ENCODE measurements at places on chromosomes 11 and 22. TPM values are rescaled to one million over a fixed set of nuclear protein-coding genes. Genes with fewer than 3 reads are reported as not detected.

The MPZL3 gene
- total RNA-seq: 0.21 TPM

The KMT2A gene
- 61.3 TPM for total RNA-seq

The CHST1 gene
- total RNA-seq: 40.2 TPM

The CDCA5 gene
- not detected for total RNA-seq

The P4HA3 gene
- total RNA-seq: 2.1 TPM

The RPLP2 gene
- total RNA-seq: 897 TPM

GRCh38 chr11:17250561-17251350 lies 25.8 kb upstream of the NUCB2 start:
- no peak for DNase-seq

- no peak for DNase-seq
These were observed 77.5 kb upstream of the SLC22A12 start for GRCh38 chr11:64513523-64513922.

GRCh38 chr11:5196731-5197130 lies 3.8 kb downstream of the OR51V1 start:
- no peak for DNase-seq

- DNase-seq: no peak
These were observed at the start of gene ADORA2A for GRCh38 chr22:24427500-24428164. Gene ADORA2A (plus strand): TSS chr22:24427599. CDS start chr22:24433405, 5,806 bp downstream.

GRCh38 chr22:44606126-44606525 lies 95.9 kb upstream of the PRR5 start:
- no peak for DNase-seq

DNA sequence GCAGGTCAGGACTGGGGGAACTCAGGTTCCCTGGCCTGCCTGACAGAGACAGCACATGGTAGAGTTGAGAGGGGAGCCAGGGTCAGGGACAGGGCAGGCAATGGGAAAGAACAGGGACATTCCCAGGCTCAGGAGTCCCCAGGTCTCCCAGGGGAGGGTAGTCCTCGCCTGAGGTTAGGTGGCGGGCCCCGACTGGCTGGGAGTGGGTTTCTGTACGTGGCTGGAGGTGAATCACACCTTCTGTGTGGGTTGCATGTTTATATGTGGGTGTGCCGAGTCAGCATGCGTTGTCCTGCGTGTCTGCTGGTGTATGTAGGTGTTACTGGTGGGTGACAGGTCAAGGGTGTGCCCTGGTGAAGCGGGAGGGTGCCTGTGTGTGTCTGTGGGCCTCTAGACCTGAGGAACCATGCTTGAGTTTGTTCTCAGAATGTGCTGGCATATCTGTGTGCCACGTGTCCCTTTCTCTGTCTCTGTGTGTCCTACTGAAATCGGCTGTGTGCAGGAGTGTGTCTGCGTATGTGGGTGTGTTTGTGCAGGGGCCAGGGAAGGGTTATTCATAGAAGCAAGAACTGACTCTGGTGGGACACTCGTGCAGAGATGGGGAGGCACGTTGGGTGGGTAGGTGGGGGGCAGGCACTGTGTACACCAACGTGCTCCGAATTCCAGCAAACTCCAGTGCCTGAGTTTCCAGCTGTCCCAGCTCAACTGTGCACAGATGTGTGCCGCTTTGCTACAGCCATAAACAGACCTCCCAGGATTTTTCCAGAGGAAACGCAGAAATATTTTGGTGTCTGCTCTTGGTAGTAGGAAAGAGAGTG lies 23.8 kb upstream of the OAF start:
- DNase-seq: no peak

GRCh38 chr22:17717708-17718107 lies 56.6 kb downstream of the BID start:
- no peak for DNase-seq

DNA sequence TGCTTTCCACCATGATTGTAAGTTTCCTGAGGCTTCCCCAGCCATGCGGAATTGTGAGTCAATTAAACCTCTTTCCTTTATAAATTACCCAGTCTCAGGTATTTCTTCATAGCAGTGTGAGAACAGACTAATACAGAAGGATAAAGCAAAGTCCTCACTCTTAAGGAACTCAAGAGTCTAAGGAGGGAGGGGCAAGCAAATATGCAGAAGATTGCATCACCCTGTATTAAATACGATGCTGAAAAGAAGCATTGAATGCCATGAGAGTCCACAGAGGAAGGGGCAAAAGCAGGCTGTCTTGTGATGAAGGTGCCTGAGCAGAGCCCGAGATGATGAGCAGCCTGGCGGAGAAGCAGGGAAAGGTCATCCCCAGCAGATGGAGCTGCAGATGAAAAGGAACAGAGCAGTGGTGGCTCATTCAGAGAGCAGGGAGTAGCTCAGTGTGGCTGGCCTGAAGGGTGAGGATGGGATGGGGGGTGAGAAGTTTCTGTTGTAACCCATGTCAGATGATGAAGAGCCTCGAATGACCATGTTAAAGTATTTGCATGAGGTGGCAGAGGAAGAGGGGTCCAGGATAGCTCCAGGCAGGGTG lies 6.3 kb upstream of the IZUMO1R start:
- DNase-seq: no peak

DNA sequence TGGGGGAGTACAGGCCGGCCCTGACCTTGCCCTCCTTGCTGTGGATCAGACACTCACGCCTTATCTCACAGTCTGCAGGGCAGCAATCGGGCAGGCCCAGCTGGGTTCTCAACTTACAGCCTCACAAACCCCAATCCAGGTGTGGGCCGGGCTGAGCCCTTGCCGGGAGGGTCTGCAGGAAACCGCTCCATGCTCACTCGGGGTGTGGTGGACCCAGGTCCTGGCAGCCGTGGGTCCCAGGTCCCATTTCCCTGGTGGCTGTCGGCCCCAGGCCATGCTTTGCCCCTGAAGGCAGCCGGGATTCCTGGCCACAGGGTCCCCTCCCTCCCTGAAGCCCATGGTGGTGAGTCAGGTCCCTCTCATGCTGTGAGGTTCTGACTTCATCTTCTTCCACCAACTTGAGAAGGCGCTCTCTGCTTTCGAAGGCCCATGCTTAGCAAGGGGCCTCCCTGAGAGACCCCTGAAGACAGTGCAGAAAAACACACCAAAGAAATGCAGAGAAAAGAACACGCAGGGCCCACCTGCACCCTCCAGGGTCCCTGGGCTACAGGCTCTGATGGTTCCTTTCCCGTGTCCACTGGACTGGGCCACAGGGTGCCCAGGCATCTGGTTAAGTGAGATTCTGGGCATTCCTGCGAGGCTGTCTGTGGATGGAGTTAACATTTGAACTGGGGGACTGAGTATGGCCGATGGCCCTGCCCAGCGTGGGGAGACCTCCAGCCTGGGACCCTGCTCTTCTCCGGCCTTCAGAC lies 588.2 kb downstream of the BRD1 start:
- DNase-seq: no peak

GRCh38 chr22:44737406-44738346 lies 14.7 kb upstream of the ARHGAP8 start:
- no peak for DNase-seq

DNA sequence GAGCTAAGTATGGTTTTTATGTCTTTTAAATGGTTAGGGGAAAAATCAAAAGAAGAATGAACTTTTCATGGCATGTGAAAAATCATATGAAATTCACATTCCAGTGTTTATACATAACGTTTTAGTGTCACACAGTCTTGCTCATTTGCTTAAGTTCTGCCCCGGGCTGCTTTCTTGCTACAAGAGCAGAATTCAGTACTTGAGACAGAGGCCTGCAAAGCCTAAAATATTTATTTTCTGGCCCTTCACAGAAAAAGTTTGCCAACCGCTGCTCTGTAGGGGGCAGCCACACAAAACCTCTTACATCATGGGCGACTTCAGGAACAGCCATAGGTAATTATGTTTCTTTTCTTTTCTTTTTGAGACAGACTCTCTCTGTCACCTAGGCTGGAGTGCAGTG lies 1.0 kb upstream of the ATG2A start:
- DNase-seq: peak; percentile 65

GRCh38 chr11:824942-825341 lies 2.8 kb upstream of the CRACR2B start:
- no peak for DNase-seq

DNA sequence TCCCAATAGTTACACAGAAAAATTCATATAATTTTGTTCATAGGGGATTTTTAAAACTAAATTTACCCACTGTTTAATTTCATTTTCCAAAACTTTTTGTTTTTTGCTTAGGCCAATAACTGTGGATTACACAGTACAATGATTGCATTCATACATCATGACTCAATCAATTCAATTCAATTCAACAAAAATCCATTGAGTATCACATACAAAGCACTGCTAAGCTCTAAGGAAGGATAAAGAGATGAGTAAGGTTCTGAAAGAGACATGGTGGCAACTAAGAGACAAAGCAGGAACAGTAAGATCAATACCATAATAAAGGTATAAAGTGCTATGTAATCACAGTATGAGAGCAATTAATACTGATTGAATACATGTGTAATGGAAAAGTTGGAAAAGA lies 9.4 kb upstream of the LAYN start:
- DNase-seq: no peak

GRCh38 chr11:65865550-65866172 lies 5.4 kb downstream of the MUS81 start:
- no peak for DNase-seq

Measured in ascending aorta (tissue), 2 donors.